ENCODE measurements at places on chromosomes 4 and X. TPM values are rescaled to one million over a fixed set of nuclear protein-coding genes. Genes with fewer than 3 reads are reported as not detected.

- H3K4me1 ChIP-seq: no peaks in the 10 kb centered on the region
- H3K4me3 ChIP-seq: no peak overlapping the region
- H3K27ac ChIP-seq: no peak overlapping the region
- no peaks in the 10 kb centered on the region for H3K27me3 ChIP-seq
Observed at GRCh38 chr4:31539284-31540069, 819.3 kb downstream of the PCDH7 start.

- H3K27ac ChIP-seq: no peak overlapping the region
- H3K36me3 ChIP-seq: no peaks in the 10 kb centered on the region
- H3K4me3 ChIP-seq: no peak overlapping the region
- DNase-seq: no peak
Observed at GRCh38 chr4:164789047-164789446, 35.1 kb downstream of the SMIM31 start.

- H3K4me1 ChIP-seq: no peaks in the 10 kb centered on the region
- H3K27ac ChIP-seq: no peak overlapping the region
- H3K27me3 ChIP-seq: no peaks in the 10 kb centered on the region
- DNase-seq: no peak
- H3K4me3 ChIP-seq: no peak overlapping the region
- no peaks in the 10 kb centered on the region for H3K36me3 ChIP-seq
Observed at GRCh38 chrX:96989830-96990571, 106.3 kb downstream of the RPA4 start.

GRCh38 chrX:70498129-70498528, 53.5 kb downstream of the DLG3 start:
- DNase-seq: no peak
- peaks cover 42% of the 10 kb centered on the region for H3K27me3 ChIP-seq
- no peak overlapping the region for H3K27ac ChIP-seq
- H3K4me3 ChIP-seq: no peak overlapping the region

DNA sequence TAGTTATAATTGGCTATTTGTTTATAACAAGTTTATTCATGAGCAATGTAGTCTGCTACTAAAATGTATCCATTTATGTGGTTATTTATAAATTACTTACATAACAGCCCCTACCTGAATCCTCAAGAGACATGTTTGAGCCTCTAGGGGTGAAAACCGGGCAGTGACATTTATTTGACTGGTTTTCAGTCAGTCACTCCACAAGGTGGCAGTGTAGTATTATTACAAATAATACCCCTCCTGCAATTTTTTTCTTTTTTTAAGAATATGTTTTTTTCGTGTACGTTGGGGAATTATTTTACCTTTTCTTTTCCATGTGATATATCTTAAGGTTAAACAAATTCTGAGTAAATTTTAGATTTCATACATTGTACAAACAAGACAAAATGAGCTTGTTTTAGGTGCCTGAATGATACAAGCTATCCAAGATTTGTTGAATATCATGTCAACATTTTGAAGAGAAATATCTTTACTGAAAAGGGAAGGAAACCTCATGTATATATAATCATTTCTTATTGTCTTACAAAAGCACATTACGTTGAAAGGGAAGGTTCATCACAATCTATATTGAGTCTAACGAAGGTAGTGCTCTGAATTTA, 598.7 kb upstream of the TECRL start:
- H3K36me3 ChIP-seq: no peaks in the 10 kb centered on the region
- H3K27ac ChIP-seq: no peak overlapping the region
- no peaks in the 10 kb centered on the region for H3K4me1 ChIP-seq
- no peak overlapping the region for H3K4me3 ChIP-seq

DNA sequence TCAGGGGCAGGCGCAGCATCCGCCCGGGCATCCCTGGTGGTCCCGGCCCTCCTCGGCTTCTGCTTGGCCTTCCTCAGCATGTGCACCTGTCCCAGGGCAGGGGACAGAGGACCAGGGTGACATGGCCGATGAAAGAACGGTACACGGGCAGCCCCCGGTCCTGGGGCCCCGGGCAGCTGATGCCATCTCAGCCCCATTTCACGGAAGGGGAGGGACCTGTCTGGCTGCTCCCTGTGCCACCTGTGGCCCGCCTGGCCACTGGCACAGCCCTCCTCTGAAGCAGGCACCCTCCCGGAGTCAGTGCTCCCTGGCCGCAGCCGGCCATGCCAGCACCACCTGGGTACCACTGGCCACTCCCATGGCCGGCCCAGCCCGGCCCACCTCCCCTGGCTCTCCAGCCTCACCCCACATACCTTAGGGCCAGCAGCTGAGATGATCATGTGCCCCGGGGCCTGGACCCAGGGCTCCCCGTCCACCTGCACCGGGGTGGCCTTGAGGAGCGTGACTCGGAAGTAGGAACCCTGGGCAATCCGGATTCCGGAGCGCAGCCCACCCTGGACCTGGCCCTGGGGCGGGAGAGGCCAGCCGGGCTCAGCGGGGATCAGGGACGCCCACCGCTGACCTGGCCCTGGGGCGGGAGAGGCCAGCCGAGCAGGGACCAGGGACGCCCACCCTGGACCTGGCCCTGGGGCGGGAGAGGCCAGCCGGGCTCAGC, 12.6 kb downstream of the DGKQ start:
- H3K27me3 ChIP-seq: no peaks in the 10 kb centered on the region
- no peak overlapping the region for H3K4me3 ChIP-seq

IL2RG gene
- 10.8 TPM for total RNA-seq

GRCh38 chrX:34559325-34559724, 97.8 kb downstream of the TMEM47 start:
- DNase-seq: no peak
- H3K27me3 ChIP-seq: peaks cover 8% of the 10 kb centered on the region
- H3K4me3 ChIP-seq: no peak overlapping the region
- H3K36me3 ChIP-seq: no peaks in the 10 kb centered on the region
- H3K27ac ChIP-seq: no peak overlapping the region
